ENCODE measurements at places on chromosomes 2 and 18. TPM values are rescaled to one million over a fixed set of nuclear protein-coding genes. Genes with fewer than 3 reads are reported as not detected.

GRCh38 chr2:188878716-188879115, 95.5 kb upstream of the COL3A1 start:
- H3K27me3 ChIP-seq = no peaks in the 10 kb centered on the region
- H3K27ac ChIP-seq = no peak overlapping the region

DNA sequence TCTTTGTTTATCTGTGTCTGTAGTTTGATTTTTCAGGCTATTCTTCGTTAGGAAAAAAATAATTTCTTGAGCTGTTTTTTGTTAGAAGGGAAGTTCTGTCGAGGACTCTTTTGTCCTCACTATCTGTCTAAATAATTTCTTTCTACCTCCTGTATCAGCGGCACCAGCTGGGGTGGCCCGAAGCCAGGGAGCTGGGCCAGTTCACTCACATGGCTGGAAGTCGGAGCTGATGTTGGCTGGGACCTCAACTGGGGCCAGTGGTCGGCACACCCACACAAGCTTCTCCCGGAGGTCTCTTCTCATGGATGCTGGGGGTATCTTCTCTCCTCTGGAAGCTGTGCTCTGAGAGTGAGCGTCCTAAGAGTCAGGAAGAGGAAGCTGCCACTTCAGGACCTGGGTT, 8.0 kb upstream of the PDIA6 start:
- no peaks in the 10 kb centered on the region for H3K27me3 ChIP-seq
- H3K27ac ChIP-seq = no peak overlapping the region
- no peaks in the 10 kb centered on the region for H3K4me1 ChIP-seq
- H3K4me3 ChIP-seq = no peak overlapping the region

GCG gene
- total RNA-seq = not detected

- no peaks in the 10 kb centered on the region for H3K36me3 ChIP-seq
- peaks cover 5% of the 10 kb centered on the region for H3K27me3 ChIP-seq
- no peak overlapping the region for H3K27ac ChIP-seq
- no peak overlapping the region for H3K4me3 ChIP-seq
- no peak for DNase-seq
These were observed 52.0 kb upstream of the CELF4 start for GRCh38 chr18:37617623-37618022.

- peaks cover 4% of the 10 kb centered on the region for H3K36me3 ChIP-seq
- H3K4me1 ChIP-seq = peaks cover 20% of the 10 kb centered on the region
These were observed 419 bp downstream of the EPHA4 start for GRCh38 chr2:221571551-221572218.

DNA sequence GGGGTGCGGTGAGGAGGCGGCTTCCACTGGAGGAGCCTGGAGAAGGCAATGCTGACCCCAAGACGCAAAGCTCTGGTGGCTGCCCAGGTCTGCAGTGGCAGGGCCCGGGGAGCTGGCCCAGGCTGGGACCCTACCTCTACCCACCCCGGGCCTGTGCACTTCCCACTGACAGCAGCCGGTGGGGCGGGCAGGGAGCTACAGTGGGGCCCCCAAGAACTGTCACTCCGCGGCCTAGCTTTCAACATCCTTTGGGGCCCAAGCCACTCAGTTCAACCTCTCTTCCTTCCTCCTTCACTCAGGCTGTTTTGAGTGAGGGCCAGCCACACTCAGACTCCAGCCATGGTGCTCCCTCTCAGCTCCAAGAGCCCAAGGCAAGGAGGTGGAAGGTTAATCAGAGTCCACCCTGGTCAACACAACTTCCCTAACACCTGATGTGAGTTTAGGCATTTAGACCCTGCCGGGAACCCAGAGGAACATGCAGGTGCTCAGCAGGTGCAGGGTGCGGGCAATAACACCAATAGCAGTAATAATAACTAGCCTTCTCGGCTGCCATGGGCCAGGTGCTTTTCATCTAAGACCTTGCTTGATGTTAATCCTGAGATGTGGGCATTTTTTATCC, 93.6 kb downstream of the ZFP36L2 start:
- no peaks in the 10 kb centered on the region for H3K36me3 ChIP-seq
- no peaks in the 10 kb centered on the region for H3K4me1 ChIP-seq
- H3K27ac ChIP-seq = no peak overlapping the region
- no peak for DNase-seq

SERPINB5 gene
- 0.11 TPM for total RNA-seq

PSMD1 gene
- total RNA-seq = 245 TPM

DNA sequence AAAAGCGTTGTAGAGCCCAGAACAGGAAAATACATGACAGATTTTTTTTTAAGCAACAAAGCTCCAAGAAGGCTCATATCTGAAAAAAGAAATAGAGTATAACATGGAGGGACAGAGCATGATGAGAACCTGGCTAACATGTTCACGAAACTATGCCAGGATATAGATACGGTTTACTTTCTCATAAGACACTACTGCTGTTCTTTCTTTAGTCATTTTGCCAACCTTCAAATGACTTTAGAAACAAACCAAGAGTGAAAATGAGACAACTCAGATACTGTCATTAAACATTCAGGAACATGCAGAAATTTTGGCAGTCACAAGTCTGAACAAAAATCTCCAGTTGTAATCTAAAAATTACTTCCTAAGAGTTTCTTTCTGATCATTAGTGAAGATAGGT, 14.3 kb downstream of the LPIN2 start:
- H3K27me3 ChIP-seq = no peaks in the 10 kb centered on the region
- no peak overlapping the region for H3K4me3 ChIP-seq
- no peak for DNase-seq
- peaks cover 5% of the 10 kb centered on the region for H3K36me3 ChIP-seq
- H3K27ac ChIP-seq = peak overlapping the region; percentile 71
- H3K4me1 ChIP-seq = peaks cover 22% of the 10 kb centered on the region

GRCh38 chr2:73339201-73339600, 45.9 kb upstream of the EGR4 start:
- no peak overlapping the region for H3K4me3 ChIP-seq
- H3K4me1 ChIP-seq = peaks cover 19% of the 10 kb centered on the region
- H3K27me3 ChIP-seq = no peaks in the 10 kb centered on the region

SERPINB12 gene
- not detected for total RNA-seq

DNA sequence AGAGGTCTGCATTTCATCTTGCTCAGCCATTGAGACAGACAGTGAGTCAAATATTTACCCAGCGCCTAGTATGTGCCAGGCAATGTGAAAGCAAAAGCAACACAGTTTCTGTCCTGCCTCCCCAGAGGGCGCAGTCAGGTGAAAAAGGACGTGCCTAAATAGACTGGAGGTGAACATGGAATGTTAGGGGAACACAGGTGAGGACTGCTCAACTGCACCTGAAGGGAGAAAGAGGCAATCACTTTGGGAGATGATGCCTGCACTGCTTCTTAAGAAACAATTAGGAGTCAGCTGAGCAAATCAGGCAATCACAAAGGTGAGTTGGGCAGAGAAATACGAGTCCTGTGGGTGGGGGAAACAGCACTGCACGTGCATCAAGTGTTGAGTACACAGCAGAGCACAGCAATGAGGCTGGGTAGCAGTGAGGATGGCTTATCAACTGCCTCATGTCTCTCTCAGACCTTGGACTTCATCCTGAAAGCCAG, 218.3 kb upstream of the SMAD7 start:
- DNase-seq = no peak
- no peaks in the 10 kb centered on the region for H3K4me1 ChIP-seq
- no peak overlapping the region for H3K27ac ChIP-seq
- no peak overlapping the region for H3K4me3 ChIP-seq
- H3K36me3 ChIP-seq = no peaks in the 10 kb centered on the region

GRCh38 chr2:107263628-107264027, 377.7 kb upstream of the ST6GAL2 start:
- H3K27me3 ChIP-seq = no peaks in the 10 kb centered on the region
- H3K36me3 ChIP-seq = no peaks in the 10 kb centered on the region
- DNase-seq = no peak
- no peak overlapping the region for H3K4me3 ChIP-seq
- no peaks in the 10 kb centered on the region for H3K4me1 ChIP-seq
- H3K27ac ChIP-seq = no peak overlapping the region

DNA sequence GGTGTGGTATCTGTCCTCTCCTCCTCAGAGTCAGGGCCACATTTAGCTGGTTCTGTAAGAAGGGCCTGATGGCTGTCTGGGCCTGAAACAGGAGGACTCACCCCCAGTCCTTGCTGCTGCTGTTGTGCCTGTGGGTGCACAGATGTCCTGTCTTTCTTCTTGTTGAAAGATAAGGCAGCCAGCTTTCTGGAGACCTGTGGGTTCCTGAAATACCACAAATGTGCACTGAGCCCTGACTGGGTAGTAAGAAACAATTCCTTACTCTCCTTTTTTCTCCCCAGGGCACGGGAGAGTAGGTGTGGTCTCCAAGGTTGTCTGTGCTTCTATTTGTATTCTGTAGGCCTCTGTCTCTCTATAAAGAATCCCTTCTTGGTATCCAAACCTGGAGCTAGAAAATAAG, 96.2 kb upstream of the DLX2 start:
- no peak overlapping the region for H3K27ac ChIP-seq
- no peaks in the 10 kb centered on the region for H3K36me3 ChIP-seq
- DNase-seq = no peak
- no peaks in the 10 kb centered on the region for H3K27me3 ChIP-seq

TUBA3E gene
- total RNA-seq = not detected

DNA sequence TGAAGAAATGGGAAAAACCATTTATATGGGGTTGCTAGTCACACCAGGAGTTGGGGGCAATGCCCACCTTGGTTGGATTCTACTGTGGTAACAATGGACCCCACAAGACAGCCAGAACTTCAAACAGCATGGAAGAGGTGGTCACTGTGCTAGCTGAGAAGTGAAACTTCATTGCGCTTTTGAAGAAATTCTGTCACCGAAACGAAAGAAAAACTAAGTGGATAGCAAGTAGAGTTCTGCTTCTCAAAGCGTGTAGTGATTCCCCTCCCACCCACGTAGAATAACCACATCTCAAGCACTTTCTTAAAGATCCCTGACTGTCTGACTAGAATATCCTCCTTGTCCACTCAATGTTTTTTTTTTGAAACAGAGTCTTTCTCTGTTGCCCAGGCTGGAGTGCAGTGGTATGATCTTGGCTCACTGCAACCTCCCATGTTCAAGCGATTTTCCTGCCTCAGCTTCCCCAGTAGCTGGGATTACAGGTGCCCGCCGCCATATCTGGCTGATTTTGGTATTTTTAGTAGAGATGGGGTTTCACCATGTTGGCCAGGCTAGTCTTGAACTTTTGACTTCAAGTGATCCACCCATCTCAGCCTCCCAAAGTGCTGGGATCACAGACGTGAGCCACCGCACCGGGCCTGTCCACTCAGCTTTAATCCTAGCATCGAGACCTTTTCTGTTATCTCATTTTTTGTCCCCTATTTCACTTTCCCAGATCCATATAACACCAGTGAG, 30.1 kb upstream of the CCL20 start:
- DNase-seq = no peak
- H3K27ac ChIP-seq = no peak overlapping the region
- H3K36me3 ChIP-seq = no peaks in the 10 kb centered on the region
- H3K27me3 ChIP-seq = no peaks in the 10 kb centered on the region
- H3K4me3 ChIP-seq = no peak overlapping the region
- H3K4me1 ChIP-seq = no peaks in the 10 kb centered on the region

Measured in A673 (cell line).